ENCODE measurements at places on chromosomes 6 and 20.

GRCh38 chr6:170139531-170139930, 151.3 kb downstream of the DLL1 start:
- no peak for DNase-seq

- no peak for DNase-seq
Measured at GRCh38 chr6:89308525-89309395, 6.3 kb downstream of the GABRR2 start.

DNA sequence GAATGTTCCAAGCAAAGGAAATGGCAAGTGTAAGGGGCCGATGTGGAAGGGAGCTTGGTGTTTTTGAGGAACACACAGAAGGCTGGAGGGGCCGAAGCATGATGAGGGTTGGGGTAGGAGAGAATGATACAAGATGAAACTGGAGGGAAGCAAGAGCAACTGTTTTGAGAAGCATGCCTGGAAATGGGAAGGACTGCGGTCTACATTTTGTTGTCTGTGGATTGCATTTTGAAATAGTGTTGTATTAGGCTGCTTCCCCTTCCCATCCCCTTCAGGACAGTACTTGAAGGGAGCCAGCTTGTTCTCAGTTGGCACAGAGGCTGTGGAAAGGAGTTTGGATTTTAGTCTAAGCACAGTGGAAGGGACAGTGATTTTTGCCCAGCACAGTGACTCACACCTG, 2.2 kb downstream of the TM9SF4 start:
- DNase-seq: no peak

DNA sequence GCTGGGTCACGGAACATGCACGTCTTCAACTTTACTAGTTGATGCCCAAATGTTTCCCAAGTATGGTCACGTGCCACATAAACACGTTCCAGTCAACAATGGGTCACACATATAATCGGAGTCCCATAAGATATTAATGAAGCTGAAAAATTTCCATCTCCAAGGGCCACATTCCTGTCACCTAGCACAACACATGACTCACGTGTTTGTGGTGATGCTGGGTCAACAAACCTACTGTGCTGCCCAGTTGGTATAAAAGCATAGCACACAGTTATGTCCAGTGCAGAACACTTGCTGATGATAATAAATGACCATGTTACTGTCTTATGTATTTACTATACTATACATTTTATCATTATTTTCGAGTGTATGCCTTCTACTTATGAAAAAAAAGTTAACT, 68.0 kb upstream of the INSM1 start:
- no peak for DNase-seq

- DNase-seq: no peak
Measured at GRCh38 chr20:4100679-4101078, 85.3 kb upstream of the RNF24 start.

DNA sequence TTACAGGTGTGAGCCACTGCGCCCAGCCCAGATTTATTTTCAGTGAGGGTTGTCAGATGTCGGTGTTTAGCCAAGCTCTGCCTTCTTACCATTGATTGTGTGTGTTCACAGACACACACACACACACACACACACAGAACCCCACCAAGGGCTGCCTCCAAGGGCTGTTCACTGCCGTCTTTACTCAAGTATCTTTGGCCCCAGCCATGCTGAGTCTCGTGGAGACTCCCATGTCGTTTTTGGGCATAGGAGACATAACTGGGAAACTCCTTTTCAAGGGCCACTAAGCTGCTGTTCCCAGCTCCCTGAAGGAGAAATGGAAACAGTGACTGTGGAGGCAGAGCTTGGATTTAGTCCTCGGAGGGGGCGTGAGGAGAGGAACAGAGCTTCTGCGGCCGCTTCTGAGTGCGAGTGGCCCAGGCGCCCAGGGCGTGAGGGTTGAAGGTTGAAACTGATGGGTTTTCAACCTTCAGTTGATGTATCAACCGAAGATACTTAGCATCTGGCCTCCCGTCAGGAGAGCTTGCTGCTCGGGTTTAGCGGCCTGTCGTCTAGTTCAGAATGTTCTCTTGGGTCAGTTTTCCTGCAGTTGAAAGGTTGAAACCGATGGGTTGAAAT, 243.6 kb downstream of the TTLL2 start:
- DNase-seq: no peak

- no peak for DNase-seq
Measured at GRCh38 chr20:46688151-46689081, 828 bp downstream of the TP53RK start.

GRCh38 chr20:45017857-45018256, 51.5 kb downstream of the STK4 start:
- no peak for DNase-seq

GRCh38 chr20:36267605-36268381, 31.5 kb downstream of the AAR2 start:
- no peak for DNase-seq

GRCh38 chr6:157471077-157471686, 90.2 kb downstream of the ZDHHC14 start:
- no peak for DNase-seq

DNA sequence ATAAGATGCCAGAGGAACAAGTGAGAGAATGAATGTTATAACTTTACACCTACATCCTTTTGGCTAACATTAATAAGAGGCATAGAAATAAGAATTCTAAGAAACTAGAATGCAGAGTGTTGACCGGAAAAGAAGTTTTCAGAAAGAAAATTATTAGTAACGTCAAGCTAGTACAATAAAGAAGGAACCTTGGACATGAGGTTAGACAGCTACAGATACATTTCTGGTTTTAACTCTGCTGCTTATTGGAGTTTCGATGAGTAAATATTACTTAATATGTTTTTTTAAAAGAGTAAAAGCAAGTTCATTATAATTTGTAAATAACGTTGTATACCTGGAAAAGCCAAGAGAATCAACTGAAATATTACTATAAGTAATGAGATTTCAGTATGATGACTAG, 22.7 kb downstream of the TAB2 start:
- DNase-seq: no peak

DNA sequence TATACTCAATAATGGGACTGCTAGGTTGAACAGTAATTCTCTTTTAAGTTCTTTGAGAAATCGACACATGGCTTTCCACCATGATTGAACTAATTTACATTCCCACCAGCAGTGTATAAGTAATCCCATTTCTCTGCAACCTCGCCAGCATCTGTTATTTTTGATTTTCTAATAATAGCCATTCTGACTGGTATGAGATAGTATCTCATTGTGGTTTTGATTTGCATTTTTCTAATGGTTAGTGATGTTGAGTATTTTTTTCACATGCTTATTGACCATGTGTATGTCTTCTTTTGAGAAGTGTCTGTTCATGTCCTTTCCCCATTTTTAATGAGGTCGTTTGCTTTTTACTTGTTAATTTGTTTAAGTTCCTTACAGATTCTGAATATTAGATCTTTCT, 66.5 kb downstream of the STK4 start:
- no peak for DNase-seq

DNA sequence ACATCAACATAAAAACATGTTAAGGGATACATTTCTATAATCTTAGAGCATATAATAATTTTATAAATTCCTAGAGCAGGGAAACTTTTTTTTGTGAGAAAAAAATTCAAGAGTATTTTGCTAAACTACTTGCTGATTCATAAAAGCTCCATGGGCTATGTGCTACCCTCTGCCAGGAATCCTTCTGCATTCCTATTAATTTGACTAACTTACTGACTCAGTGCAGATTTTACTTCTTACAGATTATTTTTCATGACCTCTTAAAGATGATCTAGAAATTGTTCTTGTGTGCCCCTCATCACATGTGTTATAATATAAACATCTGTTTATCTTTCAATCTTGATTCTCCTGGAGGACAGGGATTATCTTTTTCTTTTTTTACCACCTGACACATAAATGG, 5.7 kb downstream of the VTA1 start:
- no peak for DNase-seq

DNA sequence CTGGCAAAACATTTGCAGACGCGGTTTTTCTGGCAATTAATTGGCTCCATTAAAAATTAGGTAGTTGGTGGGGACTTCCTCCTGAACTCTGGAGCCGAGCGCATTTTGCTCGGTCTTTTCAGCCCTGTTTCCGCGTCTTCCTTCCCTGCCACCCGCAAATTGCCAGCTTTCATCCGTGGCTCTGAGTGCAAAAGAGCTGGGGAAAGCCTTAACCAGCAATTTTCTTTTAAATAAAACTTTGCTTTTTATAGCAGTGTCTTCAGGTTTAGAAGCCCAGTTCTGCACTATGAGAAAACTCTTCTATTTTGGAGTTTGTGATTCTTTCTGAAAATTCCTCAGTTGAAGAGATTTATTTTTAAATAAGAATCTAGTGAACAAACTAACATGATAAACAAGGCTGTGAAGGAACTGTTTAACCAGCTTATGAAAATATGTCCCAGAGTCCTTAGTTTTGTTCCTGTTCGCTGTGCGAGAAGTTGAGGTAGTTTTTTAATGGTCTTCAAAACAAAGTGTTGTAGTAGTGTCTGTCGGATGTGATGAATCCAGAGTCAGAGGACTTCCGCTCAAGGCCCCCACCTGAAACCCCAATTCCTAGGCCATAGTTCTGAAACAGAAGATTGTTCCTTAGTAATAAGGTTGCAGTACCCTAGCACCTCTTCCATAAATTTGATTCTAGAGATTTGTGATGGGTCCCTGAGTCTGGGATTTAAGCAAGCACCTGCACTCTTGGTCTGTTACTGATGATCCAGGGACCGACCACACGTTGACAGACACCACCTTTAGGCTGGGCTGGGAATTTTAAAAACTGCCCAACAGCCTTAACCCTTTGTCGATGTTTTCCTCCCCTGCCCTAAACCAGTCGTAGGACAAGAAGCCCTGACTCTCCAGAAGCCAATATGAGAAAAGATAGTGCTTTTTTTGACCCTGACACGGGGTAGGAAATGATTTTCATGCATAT, 950 bp downstream of the KCTD20 start:
- no peak for DNase-seq

GRCh38 chr20:50725724-50726005, 5.7 kb upstream of the PARD6B start:
- no peak for DNase-seq

DNA sequence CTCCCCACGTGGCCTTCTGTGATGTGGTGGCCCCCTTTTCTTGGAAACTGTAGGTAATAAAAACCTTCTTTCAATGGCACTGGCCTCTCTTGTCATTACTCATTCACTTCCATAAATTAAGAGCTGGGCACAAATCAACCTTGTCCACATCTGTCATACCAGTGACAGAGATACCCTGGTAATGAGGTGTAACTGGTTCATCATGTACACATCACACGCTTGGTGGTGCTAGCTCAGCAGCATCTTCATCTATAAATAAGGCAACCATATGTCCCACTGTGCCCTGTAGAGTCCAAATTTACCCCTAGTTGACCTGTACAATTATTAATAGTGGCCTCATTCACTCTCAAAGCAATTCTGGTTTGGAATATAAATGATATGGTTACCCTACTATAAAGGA, 245.6 kb downstream of the HIVEP2 start:
- no peak for DNase-seq

- peak; percentile 87 for DNase-seq
Measured at GRCh38 chr6:31736021-31736767, at the start of gene CLIC1. TSS of gene CLIC1 (minus strand) at chr6:31736530. CDS start at chr6:31736300, 230 bp downstream.

- DNase-seq: peak; percentile 63
Measured at GRCh38 chr20:57432862-57433491, 41.8 kb downstream of the RBM38 start.

- no peak for DNase-seq
Measured at GRCh38 chr6:41161380-41161779, 1.5 kb downstream of the TREM2 start.

- DNase-seq: no peak
Measured at GRCh38 chr6:169905041-169905807, 153.8 kb downstream of the ERMARD start.

GRCh38 chr6:108531332-108531731, 29.4 kb upstream of the FOXO3 start:
- DNase-seq: no peak

- DNase-seq: no peak
Measured at GRCh38 chr20:60565083-60565482, 606.9 kb downstream of the CDH26 start.

- no peak for DNase-seq
Measured at GRCh38 chr6:158626360-158627167, 18.0 kb downstream of the DYNLT1 start.

DNA sequence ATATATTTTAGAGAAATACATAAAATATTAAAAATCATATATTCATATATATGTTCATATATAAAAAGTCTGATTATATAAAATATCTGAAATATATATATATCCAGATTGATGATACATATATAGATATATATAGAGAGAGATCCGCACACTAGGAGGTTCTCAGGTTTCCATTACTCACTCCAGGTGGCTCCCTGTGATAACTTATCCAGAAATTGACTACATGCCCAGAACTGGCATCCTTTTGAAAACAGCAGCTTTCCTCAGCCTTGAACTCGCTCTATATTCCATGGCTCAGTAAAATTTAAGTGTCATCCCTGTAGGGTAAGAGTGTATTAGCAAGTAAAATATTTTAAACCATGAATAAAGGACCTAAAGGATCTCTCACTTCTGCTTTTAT, 206.8 kb downstream of the TINAG start:
- no peak for DNase-seq

- no peak for DNase-seq
Measured at GRCh38 chr6:168388641-168389633, 52.0 kb upstream of the SMOC2 start.

- DNase-seq: no peak
Measured at GRCh38 chr20:22511943-22512910, 72.1 kb downstream of the FOXA2 start.

GRCh38 chr20:35443003-35443402, 5.0 kb upstream of the GDF5 start:
- DNase-seq: no peak

DNA sequence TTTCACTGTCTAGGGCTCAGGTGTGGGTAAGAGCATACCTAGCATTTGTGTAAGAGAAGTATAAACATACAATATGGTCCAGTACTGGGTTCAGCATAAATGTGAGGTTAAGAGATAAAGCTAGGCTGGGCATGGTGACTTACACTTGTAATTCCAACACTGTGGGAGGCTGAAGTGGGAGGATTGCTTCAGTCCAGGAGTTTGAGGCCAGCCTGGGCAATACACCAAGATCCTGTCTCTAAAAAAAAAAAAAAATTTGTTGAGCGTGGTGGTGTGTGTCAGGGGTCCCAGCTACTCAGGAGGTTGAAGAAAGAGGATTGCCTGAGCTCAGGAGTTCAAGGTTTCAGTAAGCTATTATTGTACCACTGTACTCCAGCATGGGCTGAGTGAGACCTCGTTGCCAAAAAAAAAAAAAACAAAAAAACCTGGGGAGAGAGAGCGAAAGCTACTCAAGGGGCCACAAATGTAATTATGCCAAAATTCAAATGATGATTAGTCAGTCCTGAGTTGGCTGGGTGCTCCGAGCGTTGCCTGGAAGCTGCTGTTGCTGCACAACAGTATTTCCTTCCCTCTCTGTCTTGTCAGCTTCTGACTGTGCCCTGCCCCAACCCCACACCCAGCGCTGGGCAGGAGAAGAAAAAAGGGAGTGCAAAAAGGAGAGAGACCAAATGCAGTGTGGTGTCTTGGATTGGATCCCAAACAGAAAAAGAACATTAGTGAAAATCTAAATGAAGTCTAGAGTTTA, 24.0 kb downstream of the CMTR1 start:
- no peak for DNase-seq

- peak; percentile 76 for DNase-seq
Measured at GRCh38 chr20:51639206-51639832, 96.8 kb upstream of the NFATC2 start.

Data from stimulated activated CD4-positive, alpha-beta T cell treated with anti-CD3 and anti-CD28 coated beads, Interleukin-2, amount 100 ng/mL, for 24 hours (primary cell).